ENCODE measurements at places on chromosomes 6 and 20.
A peak's percentile ranks its signal among the peaks of the same experiment; 100 is the strongest.

- DNase-seq: no peak
Measured at GRCh38 chr6:82786248-82786647, 279.4 kb downstream of the UBE3D start.

GRCh38 chr20:22475662-22476061, 108.7 kb downstream of the FOXA2 start:
- no peak for DNase-seq

- DNase-seq: peak; percentile 39
Measured at GRCh38 chr20:57628047-57628961, 8.1 kb upstream of the ZBP1 start.

DNA sequence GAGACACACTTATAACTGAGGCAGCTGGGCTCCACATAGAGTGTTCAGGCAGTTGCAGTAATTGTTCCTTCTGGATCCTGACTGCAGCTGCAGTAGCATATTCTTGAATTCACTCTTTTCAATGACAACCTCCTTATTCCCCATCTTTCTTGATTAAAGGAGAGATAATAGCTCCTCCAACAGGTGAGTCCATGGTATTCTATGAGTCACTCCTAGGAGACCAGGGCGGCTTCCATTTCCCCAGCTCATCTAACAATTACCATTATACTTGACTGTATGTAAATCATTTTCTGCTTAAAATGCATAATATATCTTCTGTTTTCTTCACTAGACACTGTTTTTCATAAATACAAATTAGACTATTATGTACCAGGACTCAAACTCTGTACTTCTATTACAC, 62.4 kb downstream of the TENT5A start:
- DNase-seq: no peak

DNA sequence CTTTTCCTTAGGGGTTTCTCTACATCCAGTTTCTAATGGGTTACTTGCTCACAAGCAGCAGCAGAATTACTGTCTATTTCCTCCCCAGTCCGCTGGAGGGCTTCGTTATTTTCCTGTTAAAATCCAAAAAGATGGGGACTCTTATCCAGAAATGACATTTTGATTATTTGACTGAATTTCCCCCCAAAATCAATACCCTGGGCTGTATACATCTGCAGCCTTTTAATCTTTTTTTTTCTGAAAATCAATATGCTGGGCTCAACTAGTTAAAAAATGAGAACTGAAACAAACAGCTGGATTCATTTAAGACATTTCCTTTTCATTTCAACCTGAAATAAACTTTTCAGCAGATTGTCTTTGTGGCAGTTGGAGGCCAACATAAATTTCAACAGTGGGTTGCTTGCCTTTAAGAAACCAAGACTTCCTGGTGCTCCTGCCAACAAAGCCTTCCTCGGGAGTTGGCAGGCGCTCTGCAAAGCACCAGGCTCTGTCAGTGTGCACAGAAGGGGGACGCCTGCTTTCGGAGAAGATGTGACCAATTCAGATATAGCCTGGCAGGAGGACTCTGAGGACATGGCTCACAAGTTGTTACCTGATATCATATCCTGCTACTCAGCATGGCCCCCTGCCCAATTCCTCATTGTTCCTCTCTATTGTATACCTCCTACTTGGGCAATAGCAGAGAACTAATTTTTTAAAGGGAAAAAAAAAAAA, 204.7 kb upstream of the ARG1 start:
- DNase-seq: peak; percentile 61

- DNase-seq: no peak
Measured at GRCh38 chr6:72260489-72260888, 361.4 kb upstream of the KCNQ5 start.

DNA sequence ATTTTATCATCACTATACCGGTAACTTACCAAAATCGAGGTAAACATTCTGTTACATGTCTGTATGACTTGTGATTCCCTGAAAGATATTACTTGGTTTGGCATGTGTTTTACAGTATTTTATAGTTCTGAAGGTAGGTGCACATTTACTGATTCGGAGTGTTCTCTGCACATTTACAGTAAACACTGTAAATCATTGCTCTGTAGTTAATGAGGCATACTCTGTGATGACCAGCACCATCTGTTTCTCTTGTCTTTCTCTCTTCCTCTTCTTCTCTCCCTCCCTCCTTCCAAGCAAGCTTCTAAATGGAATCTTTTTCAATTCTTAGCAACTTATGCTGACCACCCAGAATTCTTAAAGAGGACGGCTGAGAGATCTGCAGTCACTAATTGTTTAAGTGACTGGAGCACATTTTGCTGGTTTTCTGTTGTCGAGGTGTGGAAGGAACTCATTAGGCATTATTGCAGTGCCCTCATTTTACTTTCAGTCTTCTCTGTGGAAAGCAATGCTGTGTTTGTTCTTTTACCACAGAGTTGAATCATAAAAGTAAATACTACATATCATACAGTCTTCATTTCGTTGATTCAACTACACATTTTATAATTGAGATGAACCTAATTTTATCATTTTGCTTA, 126.5 kb downstream of the UTRN start:
- DNase-seq: no peak

DNA sequence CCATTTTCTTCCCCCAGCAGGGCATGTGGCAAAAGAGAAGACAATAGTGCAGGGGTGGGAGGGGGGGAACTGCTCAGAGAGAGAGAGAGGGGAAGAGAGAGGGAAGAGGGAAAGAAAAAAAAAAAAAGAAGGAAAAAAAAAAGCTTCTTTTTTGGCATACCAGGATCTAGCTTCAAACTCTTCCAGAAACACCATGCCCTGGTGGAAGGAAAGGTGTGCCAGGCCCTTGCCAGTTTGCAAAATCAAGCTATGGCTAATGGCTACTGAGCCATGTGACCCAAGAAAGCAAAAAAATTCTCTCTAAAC, 326 bp downstream of the ZMYND8 start:
- DNase-seq: no peak

- DNase-seq: no peak
Measured at GRCh38 chr6:38307740-38308139, 332.0 kb downstream of the BTBD9 start.

- DNase-seq: no peak
Measured at GRCh38 chr6:145380186-145380585, 355.1 kb downstream of the EPM2A start.

DNA sequence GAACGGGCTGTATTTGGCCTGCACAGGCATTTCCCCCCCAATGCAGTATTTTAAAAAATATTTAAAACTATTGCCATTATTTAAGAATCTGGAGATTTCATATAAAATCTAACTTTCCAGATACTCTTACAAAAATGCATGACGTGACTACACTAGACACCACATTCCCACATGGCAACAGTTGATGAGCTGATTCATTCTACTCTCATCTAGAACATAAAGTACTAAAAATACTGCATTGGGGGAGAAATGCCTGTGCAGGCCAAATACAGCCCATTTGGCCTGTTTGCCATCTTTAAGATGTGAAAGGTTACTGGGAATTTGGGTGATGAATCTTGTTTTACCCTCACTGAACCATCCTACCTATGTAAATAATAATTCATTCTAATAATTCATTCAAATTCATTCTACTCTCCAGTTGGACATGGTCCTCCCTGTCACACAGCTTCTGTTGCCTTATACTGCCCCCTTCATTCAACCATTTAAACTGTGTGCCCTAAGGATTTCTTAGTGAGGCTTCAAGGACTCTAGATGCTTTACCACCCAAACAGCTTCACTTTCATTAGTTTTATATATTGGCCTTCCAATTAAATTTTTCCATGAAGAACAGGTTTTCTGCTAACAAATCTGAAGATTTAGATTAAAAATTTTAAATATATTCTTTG, 6.9 kb upstream of the ZSCAN16 start:
- no peak for DNase-seq

- no peak for DNase-seq
Measured at GRCh38 chr6:11972806-11973205, 39.3 kb upstream of the HIVEP1 start.

DNA sequence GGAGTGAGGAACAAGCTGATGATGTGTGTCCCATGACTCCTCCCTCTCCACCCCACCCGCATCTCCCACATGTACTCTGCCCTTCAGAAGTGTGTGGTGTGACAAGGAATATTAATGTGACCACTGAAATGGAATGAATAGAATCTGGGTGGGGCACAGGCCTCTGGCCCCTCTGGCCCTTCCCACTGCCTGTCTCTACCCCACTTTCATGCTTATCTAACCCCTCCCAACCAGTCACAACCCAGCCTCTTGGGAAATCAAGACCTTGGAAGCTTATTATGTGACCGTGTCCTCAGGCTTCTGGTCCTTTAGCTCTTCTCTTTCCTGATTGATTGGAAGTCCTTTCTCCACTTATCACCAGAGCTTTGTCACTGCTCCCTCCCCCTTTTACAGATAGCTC, 312.2 kb upstream of the SOX4 start:
- DNase-seq: no peak

DNA sequence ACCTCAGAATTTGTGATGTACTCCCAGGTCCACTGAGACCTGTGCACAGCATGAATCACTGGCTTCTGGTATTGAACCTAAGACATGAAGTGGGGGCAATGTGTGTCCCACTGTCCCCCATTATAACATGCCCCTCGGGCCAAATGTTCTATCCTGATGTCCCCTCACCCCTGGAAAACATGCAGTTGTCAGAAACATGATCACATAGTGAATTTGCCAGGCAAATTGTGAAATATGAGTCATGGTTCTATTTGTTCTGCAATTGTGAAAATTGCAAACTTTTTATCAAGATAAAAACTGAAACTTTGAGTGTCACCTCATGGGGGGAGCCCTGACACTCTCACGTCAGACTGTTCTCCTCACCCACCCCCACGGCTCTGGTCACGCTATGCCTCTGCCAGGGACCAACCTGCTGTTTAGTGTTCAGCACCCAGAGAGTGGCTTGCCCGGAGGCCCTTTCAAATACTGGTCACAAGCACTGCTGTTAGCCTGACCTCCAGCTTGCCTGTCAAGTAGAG, 305.3 kb downstream of the CLIC5 start:
- DNase-seq: no peak

- no peak for DNase-seq
Measured at GRCh38 chr20:4748847-4749246, 27.1 kb downstream of the PRND start.

DNA sequence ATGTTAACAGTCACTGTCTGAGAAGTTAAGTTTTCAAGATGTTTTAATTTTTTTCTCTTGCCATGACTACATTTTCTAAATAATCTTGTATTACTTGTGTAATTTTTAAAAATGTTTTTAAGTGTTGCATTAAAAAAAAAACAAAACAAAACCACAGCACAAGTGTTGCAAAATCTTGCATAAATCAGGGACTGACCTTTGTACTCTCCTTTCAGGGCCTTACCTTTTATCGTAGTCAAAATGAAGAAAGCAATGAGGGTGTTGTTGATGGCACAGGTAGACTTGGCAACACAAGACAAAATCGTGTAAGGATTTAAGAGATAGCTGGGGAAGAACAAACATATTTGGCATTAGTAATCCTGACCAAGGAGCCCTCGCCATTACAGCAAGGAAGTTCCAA, 42.5 kb downstream of the PIGU start:
- DNase-seq: no peak

- no peak for DNase-seq
Measured at GRCh38 chr6:169799474-169799926, 48.1 kb downstream of the ERMARD start.

- no peak for DNase-seq
Measured at GRCh38 chr6:169787797-169788196, 36.4 kb downstream of the ERMARD start.

DNA sequence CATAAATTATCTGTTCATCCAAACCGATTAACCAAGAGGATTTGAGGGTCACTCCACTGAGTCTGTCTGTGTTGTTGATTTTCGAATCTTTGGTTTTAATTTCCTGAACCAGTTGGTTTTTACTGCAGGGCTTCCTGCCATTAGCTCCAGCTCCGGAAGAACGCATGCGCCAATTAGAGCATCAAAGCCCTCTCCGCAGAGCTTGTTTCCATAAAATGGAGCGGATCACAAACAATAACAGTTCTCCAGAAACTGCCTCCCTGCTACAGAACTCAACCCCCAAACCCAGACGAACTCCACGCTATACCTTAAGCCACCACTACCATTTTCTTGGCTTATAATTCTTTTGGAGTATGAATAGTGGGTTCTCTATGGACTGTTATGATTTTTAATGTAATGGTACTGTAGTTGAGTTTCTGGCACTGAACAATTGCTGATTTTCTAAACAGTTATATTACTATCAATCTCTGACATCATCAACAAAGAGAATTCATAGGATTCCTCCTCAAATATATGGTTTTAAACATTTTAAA, 13.8 kb downstream of the TFAP2A start:
- no peak for DNase-seq

DNA sequence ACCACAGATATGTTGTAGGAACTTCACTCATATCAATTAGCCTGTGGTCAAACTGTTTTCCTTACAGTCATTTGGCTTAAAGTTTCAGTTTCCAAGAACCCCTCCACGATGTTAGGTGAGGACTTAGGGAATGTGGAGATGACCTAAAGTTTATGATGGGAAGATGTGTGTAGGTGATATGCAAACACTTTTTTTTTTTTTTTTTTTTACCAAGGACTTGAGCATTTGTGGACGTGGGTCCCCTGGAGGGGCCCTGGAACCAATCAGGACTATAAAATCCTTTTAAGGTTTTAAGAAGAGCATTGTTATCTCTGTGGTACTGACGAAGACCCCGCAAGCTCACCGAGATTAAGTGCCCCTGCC, 478 bp upstream of the MTHFD1L start:
- no peak for DNase-seq

GRCh38 chr6:14211562-14211942, 94.0 kb downstream of the CD83 start:
- no peak for DNase-seq

DNA sequence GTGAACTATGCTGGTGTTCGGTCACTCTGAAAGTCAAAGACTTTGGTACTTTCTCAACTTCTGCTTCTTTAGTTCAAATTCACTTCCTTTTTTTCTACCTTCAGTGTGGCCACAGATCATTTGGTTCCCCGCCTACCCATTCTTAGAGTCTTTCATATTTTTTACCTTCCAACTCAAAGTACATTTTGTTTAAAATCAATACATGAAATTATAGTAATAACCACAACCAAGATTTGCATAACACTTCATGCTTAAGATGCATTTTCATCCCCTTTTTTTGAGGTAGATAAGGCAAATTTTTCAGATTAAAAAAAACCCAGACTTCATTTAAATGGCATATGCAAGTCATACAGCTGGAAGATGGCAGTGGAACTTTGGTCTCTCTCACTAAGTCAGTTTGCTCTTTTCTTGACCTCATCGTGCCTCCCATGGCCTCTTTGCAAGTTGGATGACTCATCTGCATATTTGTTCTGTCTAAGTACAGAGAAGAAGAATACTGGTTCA, 11.9 kb upstream of the CNR1 start:
- no peak for DNase-seq

All from SIG-M5 (cell line).